AG09319 (cell line): ENCODE measurements at places on chromosomes 2 and 18.
A peak's percentile ranks its signal among the peaks of the same experiment; 100 is the strongest.

GRCh38 chr18:35088921-35089320 lies 47.7 kb downstream of the MAPRE2 start:
- DNase-seq = no peak

- DNase-seq = no peak
Observed at GRCh38 chr2:135663148-135663700, 78.4 kb upstream of the UBXN4 start.

DNA sequence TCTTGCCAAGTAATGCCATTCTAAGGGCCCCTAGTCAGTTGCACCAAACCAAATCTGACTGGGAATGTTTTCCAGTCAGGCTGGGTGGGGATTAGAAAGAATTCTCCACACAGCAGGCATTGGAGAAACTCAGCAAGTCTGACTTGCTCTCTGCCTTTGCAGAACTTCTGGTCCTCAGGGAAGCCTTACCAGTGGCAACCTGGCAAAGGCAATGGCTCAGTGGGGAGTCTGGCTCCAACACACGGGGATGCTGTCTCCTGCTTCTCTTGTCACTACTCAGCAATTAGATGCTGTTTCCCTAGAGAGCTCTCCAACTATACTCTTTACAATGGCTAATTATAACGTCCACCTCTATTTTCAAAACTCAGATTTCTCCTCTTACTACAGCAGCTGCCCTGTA lies 810.7 kb downstream of the LRRTM4 start:
- no peak for DNase-seq

DNA sequence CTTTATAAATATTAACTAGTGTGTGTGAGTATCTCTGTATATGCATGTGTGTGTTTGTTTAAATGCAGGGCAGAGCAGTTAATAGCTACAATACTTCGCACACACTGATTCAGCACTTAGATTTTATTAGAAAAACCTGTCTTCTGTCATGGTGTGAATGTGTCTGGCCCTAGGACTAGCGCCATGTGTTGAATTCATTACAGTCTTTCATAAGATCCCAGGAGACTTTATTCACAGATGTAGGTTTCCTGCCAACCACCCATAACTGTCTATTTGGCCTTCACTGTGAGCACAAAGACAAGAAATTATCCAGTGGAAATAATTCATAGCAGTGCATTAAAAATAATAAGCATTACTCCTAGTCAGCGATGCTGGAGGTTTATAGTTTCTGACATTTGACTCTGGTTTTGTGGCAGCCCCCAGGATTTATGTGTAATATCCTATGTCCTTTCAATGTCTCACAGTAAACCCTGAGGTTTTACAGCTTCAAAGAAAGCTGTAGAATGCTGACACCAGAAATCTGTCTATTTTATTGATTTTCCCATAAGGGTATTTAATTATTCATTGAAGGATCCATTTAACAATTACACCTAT lies 93.9 kb downstream of the ZNF804A start:
- DNase-seq = peak; percentile 22

GRCh38 chr18:35311496-35311895 lies 21.5 kb upstream of the ZSCAN30 start:
- DNase-seq = no peak

- DNase-seq = no peak
Observed at GRCh38 chr2:45957533-45958227, 306.2 kb downstream of the PRKCE start.

GRCh38 chr2:238893349-238894000 lies 45.6 kb downstream of the TWIST2 start:
- DNase-seq = no peak
